Hair follicle dermal papilla cell (primary cell): ENCODE measurements at places on chromosomes 5 and 9. TPM values are rescaled to one million over a fixed set of nuclear protein-coding genes. Genes with fewer than 3 reads are reported as not detected.

Gene SPINK7
- total RNA-seq: not detected in 2 replicates

Gene PDE4D
- total RNA-seq: 27.1 and 41.7 TPM in 2 replicates

Gene AGXT2
- total RNA-seq: not detected in 2 replicates

Gene TLE1
- 25.7 and 28.7 TPM in 2 replicates for total RNA-seq

Gene C9orf50
- 0.61 TPM in 1 of 2 replicates, not detected in the other for total RNA-seq

Gene MLANA
- total RNA-seq: 0.32 TPM in 1 of 2 replicates, not detected in the other

Gene ACOT12
- not detected in 2 replicates for total RNA-seq

Gene GLRA1
- not detected in 2 replicates for total RNA-seq

Gene SLC25A48
- total RNA-seq: not detected in 2 replicates

Gene SPATA31E1
- total RNA-seq: not detected in 2 replicates
